ENCODE measurements at places on chromosomes 2 and 18.

DNA sequence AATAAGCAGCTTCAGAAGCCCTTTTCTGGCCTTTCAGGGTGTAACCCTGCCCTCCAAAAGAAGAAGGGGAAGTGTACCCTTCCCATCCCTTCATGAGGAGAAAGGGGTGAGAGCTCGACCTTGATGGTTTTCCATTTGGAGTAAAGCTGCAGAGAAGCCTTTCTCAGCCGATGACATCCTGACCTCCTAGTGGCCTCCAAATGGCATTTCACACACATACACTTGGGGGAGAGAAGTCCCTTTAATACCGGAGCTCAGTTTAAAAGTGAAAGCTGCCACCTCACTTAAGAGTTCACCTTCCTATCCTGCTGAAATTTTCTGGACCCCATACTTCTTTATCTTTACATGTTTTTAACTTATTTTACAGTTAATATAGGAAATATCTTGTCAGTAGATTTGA is 716.7 kb downstream of the DCDC2C start:
- DNase-seq, result no peak

GRCh38 chr2:17877811-17878280 is 621 bp upstream of the KCNS3 start:
- DNase-seq, result no peak

DNA sequence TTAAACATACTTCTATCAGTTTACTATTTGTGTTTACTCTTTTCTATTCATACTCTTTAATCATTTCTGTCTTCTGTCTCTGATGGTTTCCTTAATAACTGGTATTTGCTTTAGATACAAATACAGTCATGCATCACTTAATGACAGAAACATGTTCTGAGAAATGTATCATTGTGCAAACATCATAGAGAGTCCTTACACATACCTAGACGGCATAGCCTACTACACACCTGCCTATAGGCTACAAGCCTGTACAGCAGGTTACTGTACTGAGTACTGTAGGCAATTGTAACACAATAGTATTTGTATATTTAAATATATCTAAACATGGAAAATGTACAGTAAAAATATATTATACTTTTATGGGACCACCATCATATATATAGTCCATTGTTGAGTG is 36.3 kb downstream of the VSNL1 start:
- DNase-seq, result no peak

DNA sequence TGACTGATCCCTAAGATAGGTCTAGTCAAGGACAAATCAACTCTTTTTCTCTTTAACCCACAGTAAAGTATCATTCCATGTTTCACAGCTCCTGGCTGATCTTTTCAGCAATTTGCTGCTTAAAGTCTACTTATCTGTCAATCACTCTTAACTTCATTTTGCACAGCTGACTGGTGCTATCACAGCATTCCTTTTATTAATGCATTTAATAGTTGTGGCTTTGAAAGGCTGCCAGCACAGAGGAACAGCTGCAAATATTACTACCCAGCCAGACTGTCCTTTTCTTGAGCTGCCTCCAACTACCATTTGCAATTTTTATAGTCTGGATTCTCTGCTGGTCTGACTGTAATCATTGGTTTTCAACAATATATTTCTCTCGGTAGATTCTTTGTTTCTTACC is 303.5 kb downstream of the STK39 start:
- no peak for DNase-seq

GRCh38 chr18:12766986-12767433 is 64.2 kb downstream of the PSMG2 start:
- DNase-seq, result no peak

DNA sequence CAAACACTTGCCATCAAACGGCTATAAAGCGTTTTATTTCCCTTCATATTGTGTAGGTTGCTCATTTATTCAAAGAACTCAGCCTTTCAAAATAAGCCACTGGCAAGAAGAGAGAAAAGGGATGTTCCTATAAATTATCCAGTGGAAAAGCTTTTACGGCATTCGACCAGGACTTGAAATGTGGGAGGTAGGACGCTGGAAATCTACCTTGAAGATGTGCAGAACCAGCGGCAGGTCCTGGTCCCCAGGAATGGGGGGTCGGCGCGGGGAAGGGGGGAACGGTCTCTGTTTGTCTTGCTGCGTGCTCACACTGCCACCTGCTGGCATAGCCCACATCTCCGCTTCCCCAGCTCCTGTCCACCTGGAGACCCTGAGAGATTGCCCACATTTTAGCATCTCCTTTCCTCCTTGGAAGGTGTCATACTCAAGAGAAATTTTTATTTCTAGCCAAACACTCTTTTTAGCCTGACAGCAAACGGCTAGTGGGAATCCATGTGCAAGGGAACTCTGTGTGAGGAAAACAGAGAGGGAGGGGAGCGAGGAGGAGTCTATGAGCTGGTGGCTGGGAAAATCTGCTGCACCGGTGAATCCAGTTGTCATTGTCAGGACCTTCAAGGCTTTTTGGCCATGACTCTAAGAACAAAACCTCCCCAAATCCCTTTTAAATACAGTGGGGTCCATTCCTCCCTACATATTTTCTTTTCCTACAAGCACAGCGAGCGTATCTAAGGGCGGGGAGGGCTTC is 349.0 kb upstream of the PKDCC start:
- peak; percentile 3 for DNase-seq

DNA sequence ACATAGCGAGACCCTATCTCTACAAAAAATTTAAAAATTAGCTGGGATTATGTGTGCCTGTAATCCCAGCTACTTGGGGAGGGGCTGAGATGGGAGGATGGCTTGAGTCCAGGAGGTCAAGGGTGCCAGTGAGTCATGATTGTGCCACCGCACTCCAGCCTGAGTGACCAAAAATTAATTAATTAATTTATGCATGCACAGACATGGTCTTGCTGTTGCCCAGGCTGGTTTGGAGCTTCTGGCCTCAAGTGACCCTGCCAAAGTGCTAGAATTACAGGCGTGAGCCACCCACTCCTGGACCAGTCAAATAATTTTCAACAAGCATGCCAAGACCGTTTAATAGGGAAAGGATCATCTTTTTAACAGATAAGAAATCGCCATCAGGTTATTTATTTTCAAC is 57.7 kb upstream of the TFCP2L1 start:
- DNase-seq, result no peak

DNA sequence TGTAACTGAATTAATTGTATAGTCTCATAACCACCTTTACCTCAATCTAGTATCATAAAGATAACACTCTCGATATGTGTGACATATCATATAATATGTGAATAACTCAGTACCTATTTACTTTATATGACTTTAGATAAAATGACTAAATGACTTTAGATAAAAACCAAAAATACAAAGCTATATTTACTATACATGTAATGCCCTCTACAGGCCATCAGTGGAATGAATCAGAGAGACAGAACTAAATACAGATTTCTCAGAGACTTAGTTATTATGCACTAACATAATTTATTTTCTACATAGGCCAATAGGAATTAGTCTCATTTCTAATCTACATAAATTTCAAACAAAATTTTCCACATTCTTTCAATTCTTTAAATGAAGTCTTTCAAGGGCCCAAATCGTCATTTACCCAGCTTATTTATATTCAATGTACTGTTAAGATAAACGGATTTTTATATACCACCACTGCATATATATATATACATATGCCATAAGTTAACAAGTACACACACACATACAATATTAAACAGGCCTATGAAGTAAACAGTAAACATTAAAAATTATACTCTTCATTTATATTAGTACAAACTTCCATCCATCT is 219.9 kb downstream of the EXOC6B start:
- DNase-seq, result no peak

- no peak for DNase-seq
Measured at GRCh38 chr2:200470230-200470629, 39.6 kb downstream of the KCTD18 start.

- no peak for DNase-seq
Measured at GRCh38 chr2:152099367-152100050, 665 bp upstream of the CACNB4 start.

GRCh38 chr2:223586261-223586660 is 15.9 kb downstream of the SCG2 start:
- DNase-seq, result no peak

DNA sequence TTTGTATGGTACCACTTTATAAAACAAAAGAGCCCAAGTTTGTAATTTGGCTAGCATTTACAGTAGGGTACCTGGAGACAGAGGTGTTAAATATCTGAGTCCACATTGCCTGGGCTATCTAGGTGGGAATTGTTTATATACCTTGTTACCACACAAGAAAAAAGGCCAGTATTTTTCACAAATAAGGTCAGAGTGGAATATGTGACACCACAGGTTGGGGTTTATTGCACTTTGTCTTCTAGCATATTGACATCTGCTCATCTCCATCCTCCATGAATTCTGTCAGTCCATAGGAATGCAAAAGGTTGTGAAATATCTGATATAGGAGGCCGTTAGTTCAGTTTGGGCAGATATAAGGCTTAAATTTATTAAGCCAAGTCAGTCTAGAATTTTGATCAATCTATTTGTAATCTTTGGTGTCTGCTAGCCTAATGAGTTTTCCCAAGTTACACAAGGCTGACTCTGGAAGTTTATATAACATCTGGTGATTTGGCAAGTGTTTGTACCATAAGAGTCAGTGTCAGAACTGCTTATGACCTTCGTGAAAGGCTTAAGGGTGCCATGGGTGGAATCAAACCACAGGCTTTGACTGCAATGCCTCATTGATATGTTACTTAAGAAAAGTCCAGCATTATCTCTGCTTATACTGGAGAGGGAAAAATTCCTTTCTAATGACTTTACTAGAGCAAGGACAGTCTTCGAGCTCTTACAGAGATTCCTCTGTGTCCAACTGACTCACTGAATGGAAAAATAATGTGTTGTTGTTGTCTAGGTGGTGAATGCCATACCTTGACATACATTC is 11.3 kb upstream of the DPP4 start:
- no peak for DNase-seq

- no peak for DNase-seq
Measured at GRCh38 chr2:216221811-216222210, 112.7 kb downstream of the XRCC5 start.

DNA sequence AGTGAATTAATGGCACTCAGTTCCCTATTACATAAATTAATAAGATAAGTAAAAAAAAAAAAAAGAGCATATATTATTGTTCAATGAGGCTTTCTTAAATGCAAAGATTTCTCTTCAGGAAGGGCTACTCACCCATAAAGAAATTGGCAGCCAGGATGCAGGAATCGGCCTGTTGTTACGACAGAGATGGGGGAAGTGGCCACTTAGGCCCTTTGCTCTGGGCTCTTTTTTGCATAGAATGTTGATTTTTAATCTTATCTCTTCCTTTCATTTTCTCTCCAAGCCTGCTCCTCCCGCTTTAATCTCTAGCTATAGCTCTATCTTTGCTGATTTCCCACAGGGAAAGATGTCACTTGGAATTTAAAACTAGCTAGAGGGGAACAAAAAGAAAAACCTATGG is 391.8 kb upstream of the CRIM1 start:
- no peak for DNase-seq

DNA sequence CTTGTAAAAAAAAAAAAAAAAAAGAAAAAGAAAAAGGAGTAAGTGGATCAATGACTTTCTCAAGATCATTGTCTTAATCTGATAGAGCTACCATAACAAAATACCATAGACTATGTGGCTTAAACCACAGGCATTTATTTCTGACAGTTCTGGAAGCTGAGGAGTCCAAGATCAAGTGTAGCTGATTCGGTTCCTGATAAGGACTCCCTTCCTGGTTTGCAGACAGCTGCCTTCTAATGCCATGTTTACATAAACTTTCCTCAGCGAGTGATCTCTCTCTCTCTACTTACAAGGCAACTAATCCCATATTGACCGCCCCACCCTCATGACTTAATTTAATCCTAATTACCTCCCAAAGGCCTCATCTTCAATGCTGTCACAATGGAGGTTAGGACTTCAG is 36.5 kb upstream of the SIX2 start:
- no peak for DNase-seq

- DNase-seq, result no peak
Measured at GRCh38 chr18:40152859-40153258, 1802.2 kb upstream of the PIK3C3 start.

DNA sequence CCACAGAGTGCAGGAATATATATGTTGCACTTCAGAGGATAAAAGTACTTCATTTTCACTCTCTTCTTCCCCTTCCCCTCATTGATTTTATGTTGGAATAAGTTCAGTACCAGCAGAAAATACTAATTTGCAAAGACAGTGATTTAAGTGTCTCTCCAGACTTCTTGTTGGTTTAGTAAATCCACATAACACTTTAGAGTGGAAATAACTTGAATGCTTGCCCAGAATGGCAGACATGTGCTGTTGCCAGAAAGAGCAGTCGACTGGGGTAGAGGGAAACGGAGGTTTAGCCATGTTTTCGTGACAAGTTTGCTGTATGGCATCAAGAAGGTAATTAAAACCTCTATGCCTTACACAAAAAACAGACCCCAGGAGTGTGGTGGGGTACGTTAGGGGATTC is 246.0 kb upstream of the CXCR4 start:
- DNase-seq, result no peak

DNA sequence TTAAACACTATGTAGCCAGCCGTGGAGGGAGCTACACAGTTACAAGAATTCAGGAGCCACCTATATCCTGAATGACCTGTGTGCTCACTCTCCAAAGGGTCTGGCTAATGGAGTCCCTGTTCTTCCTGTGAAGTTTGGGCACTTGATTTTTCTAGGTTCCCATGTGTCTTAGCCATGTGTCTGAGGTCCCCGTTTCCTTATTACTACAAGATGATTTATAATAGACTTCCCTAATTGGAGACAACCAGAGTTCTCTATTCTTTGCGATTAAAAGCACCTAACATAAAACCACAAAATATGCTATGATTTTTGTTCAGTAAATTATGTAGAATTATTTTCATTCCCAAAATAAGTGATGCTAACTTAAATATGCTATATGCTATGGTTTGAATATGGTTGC is 83.4 kb downstream of the PDK1 start:
- DNase-seq, result no peak

DNA sequence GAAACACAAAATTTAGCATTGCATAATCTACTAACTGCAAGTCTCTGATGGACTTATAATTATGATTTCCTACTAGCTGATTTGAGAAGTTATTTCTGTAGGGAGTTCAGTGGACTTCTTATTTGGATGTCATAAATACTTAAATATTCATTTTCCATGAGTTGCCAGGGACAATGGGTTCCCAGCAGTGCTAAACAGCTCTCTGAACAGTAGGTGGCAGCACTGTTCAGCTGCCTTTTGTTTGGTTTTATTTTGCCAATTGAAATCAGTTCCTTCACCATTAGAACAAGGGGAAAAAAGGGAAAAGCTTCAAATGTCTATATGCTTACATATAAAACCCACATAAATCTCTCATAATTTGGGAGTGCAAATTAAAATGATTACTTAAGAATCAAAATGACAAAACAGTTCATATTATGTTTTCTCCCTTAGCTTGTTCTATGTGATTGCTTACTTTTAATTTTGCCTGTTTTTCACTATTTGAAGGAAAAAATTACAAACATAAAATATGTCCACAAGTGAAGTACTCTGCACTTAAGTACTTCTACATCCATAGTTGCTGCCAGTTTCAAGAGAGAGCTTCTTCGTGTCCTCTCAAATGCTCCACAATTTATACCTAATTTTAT is 898.9 kb downstream of the CPS1 start:
- DNase-seq, result no peak

DNA sequence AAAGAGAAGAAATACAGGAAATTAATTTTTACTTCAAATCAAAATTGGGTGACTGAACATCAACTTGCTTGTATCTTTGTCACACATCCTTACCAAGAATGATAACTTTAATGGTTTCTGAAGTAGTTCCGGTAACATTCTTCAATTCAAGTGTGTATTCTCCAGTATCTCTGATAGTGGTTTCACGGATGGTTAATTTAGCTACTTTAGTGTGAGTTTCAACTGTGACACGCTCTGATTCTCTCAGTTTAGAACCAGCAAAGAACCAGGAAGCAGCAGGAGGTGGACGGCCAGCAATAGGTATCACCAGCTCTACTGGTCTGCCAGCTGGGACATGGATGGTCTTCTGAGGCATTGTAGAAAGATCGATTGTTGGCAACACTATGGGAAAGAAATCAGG is 62.3 kb downstream of the PLEKHA3 start:
- no peak for DNase-seq

Data from stimulated activated CD4-positive, alpha-beta T cell treated with anti-CD3 and anti-CD28 coated beads, Interleukin-1b, Interleukin-23, amount 100 ng/mL, for 24 hours (primary cell).